Breast epithelium (tissue), 4 donors: ENCODE measurements at places on chromosomes 4 and X. TPM values are rescaled to one million over a fixed set of nuclear protein-coding genes. Genes with fewer than 3 reads are reported as not detected.

The ARHGAP4 gene
- 21.5 TPM for total RNA-seq

The TLR10 gene
- 0.48 TPM for total RNA-seq

The DNAAF6 gene
- not detected for total RNA-seq

The FREM3 gene
- total RNA-seq: not detected

The SMIM10 gene
- 6.2 TPM for total RNA-seq
